Upper lobe of right lung (tissue), 1 donor: ENCODE measurements at places on chromosomes 1 and 21. TPM values are rescaled to one million over a fixed set of nuclear protein-coding genes. Genes with fewer than 3 reads are reported as not detected.

GRCh38 chr1:234751678-234752077, 141.7 kb upstream of the IRF2BP2 start:
- no peaks in the 10 kb centered on the region for H3K36me3 ChIP-seq
- H3K27me3 ChIP-seq: no peaks in the 10 kb centered on the region
- no peak overlapping the region for H3K4me3 ChIP-seq

- peak overlapping the region; percentile 33 for H3K4me3 ChIP-seq
- H3K4me1 ChIP-seq: peaks cover 46% of the 10 kb centered on the region
- DNase-seq: no peak
- peak overlapping the region; percentile 98 for H3K27ac ChIP-seq
- no peaks in the 10 kb centered on the region for H3K27me3 ChIP-seq
Measured at GRCh38 chr1:36149973-36150295, 648 bp upstream of the TRAPPC3 start.

DNA sequence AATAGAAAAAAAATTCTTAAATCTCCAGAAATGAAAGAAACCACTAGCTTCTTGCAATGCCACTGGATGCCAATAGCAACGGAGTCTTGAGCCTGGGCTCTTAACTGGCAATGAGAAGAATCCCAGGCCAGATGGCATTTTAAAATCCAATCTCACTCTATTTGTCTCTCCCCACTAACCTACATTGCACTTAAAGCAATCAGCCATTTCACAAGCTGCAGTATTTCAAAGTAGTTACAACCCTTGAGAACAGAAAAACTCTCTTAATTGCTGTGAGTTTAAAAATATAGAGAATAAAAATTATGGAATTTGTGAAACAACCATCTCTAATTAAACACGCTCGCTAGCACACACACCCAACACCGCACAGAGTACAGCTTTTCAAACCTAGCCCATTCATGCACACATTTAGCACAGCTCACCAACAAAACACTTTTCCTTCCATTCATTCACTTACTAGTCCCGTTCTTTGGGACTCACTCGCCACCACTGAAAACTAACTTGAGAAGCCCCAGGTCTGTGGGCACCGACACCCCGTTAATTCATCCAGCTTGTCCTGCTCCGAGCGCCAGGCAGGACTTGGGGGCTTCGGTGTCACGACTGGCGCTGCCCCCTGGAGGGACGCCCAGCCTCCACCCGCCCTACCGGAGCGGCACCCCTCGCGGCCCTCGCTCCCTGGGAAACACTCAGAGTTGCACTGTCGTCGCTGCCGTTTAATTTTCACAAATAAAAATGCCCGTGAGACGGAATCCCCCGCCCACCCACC, 1.0 kb downstream of the DDAH1 start:
- peak overlapping the region; percentile 68 for H3K4me3 ChIP-seq
- DNase-seq: no peak
- peaks cover 16% of the 10 kb centered on the region for H3K4me1 ChIP-seq
- H3K36me3 ChIP-seq: no peaks in the 10 kb centered on the region
- H3K27ac ChIP-seq: peak overlapping the region; percentile 81
- no peaks in the 10 kb centered on the region for H3K27me3 ChIP-seq

IFNLR1 gene
- 11.1 TPM for total RNA-seq

KLF17 gene
- 0.52 TPM for total RNA-seq

- no peak overlapping the region for H3K4me3 ChIP-seq
- peaks cover 16% of the 10 kb centered on the region for H3K4me1 ChIP-seq
- H3K27me3 ChIP-seq: no peaks in the 10 kb centered on the region
- H3K36me3 ChIP-seq: peaks cover 52% of the 10 kb centered on the region
- no peak for DNase-seq
- no peak overlapping the region for H3K27ac ChIP-seq
Measured at GRCh38 chr1:43653339-43653738, 3.4 kb downstream of the KDM4A start.

DNA sequence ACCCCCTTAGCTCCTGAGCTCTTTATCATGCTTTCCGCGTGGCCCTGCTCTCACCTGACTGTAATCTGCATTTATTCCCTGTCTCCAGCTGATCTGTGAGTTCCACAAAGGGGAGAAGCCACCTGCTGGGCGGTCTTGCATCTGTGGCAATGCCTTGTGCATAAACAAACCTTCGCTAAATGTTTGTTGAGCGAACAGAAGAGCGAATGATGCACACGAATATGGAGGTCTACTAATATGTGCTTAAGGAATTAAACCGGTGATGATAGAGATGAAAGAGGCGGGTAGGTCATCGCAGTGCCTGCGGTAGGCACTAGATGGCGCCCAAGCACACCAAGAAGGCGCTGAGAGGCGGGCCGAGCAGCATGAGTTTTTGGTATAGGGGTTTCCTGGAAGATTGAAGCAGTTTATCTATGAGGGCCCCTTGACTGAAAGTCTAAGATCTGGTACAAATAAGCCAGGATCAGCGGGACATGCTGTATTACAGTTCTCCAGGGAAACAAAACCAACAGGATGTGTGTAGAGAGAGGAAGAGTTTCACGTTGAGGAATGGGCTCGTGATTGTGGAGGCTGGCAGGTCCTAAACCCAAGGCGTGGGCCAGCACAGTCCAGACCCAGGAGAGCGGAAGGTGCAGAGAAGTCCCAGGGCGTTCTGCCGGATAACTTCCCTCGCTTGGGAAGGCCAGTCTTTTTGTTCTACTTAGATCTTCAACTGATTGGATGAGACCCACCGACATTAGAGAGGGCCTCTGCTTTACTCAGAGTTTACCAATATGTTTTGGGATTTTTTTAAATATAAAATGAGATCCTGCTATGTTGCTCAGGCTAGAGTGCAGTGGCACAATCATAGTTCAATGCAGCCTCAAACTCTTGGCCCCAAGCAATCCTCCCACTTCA, 34.7 kb downstream of the TOMM20 start:
- no peaks in the 10 kb centered on the region for H3K27me3 ChIP-seq
- H3K27ac ChIP-seq: no peak overlapping the region
- H3K36me3 ChIP-seq: no peaks in the 10 kb centered on the region
- H3K4me1 ChIP-seq: peaks cover 6% of the 10 kb centered on the region
- DNase-seq: peak; percentile 87
